ENCODE measurements at places on chromosomes 12 and 14.

- DNase-seq: no peak
These were observed 706 bp downstream of the PRMT5 start for GRCh38 chr14:22928237-22929103.

- no peak for DNase-seq
These were observed 75.1 kb downstream of the DCAF5 start for GRCh38 chr14:69077841-69078240.

DNA sequence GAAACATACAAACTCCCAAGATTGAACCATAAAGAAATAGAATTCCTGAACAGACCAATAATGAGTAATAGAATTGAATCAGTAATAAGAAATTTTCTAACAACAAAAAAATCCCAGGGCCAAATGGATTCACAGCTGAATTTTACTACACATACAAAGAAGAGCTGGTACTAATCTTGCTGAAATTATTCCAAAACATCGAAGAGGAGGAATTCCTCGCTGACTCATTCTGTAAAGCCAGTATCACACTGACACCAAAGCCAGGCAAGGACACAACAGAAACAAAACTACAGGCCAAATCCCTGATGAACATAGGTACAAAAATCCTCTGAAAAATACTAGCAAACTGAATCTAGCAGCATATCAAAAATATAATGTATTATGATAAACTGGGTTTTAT, 367.8 kb upstream of the CLEC14A start:
- DNase-seq: no peak

GRCh38 chr12:19744705-19745218, 305.5 kb downstream of the AEBP2 start:
- no peak for DNase-seq

DNA sequence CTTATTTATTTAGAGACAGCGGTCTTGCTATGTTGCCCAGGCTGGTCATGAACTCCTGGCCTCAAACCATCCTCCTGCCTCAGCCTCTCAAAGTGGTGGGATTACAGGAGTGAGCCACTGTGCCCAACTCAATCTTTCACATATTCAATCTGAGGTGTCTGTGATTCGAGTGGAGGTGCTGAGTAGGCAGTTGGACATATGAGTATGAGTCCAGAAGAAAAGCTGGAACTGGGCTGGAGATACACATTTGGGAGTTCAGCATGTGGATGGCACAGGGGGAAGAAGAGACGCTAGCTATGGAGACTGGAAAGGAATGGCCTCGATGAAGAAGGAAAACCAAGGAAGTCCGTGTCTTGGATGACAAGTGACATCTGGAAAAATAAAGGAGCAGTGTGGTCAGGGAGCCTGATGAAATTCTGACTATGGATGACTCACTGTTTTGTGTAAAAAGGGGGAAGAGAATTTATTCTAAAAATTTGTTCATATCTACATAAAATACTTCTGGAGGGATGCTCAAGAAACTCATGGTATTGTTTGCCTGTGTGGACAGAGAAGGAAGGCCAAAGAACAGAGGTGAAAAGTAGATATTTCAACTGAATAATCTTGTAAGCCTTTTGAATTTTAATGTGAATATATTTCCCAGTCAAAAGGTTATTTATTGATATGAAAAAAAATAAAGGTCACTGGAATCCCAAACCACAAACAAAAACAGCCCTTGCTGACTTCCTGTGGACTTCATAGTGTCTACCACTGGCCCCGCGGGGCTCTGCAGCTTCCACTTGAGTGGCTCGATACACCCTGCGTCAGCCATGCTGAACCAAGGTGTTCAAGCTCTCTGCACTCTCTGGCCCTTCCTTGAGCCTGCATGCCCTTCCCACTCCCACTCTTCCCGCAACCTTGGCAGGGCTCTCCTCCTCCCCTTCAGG, 8.9 kb upstream of the LTA4H start:
- DNase-seq: no peak

DNA sequence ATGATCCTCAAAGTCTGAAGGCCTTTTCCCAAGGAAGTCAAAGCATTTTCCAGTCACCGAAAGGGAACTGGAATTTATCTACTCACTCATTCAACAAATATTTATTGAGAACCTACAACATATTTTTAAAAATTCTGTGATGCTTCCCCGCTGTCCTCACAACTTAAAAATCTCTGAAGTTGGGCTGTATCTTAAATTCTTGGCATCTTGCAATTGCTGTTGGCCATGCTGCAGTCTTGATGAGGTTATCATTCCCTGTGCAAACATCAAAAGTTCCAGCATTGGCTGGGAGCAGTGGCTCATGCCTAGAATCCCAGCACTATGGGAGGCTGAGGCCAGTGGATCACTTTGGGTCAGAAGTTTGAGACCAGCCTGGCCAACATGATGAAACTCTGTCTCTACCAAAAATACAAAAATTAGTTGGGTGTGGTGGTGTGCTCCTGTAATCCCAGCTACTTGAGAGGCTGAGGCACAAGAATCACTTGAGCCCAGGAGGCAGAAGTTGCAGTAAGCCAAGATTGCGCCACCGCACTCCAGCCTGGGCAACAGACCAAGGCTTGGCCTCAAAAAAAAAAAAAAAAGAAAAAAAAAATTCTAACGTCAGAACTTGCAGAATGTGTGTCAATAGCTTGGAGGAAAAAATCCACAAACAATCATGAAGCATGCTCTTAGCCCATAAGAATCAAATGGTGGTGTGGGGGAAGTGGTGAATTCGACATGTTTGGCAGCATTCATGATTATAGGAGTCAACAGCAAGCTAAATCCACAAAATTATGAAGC, 34.9 kb downstream of the CCDC177 start:
- no peak for DNase-seq

- no peak for DNase-seq
These were observed 371.1 kb downstream of the FSCB start for GRCh38 chr14:44135972-44136371.

- DNase-seq: no peak
These were observed at the start of gene TMTC1 for GRCh38 chr12:29783773-29784666. Gene TMTC1 (minus strand): TSS chr12:29783942. CDS start chr12:29783751, 191 bp downstream.

DNA sequence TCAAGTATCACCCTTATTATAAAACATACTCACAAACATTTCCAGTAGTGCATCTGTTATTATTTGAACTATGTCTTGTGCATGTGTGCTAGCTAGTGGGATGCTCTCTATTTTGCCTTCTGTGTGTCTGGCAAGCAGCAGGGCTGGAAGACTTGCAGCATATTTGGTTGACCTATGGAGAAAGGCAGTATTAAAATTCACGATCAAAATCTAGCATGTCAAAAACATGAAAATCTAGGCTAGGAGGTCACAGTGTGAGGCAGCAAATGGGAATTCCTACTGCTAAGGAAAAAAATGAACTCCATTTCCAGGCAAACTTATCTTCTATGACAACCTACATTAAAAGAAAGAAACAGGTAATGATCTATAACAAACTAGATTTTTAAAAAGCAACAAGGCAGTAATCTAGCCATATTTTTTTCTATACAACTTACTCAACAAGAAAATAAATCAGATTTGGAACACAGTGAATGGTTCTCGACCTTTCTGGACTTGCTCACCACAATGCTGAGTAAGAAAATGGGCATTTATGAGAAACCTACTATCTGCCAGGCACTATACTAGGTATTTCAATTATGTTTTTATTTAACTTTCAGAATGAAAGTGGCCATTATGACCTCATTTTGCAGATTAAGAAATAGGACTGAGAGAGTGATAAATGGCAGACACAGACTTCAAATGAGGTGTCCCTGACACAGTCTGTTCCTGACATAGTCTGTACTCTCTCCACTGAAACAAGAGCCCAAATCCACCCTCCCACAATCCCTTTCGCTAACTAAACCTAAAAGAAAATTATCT, 96.8 kb downstream of the TXNDC16 start:
- DNase-seq: no peak

DNA sequence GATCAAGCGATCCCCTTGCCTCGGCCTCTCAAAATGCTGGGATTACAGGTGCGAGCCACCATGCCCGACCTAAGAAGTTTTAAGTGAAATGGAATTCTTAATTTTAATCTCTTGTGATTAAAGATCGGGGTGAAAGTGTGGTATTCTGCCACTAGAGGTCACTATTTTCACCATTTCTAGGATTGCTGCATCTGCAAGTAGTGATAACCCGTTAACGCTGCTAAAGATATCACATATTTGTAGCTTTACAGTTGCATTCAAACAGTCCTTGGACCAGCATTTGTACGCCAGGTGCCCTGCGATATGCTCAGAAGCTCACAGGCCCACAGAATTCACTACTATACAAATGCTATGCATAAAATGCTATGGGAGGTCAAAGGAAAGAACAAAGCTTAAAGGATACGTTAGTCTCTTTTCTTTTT, 19.3 kb downstream of the CCDC62 start:
- DNase-seq: no peak

GRCh38 chr12:118307069-118307954, 65.4 kb downstream of the TAOK3 start:
- DNase-seq: no peak

DNA sequence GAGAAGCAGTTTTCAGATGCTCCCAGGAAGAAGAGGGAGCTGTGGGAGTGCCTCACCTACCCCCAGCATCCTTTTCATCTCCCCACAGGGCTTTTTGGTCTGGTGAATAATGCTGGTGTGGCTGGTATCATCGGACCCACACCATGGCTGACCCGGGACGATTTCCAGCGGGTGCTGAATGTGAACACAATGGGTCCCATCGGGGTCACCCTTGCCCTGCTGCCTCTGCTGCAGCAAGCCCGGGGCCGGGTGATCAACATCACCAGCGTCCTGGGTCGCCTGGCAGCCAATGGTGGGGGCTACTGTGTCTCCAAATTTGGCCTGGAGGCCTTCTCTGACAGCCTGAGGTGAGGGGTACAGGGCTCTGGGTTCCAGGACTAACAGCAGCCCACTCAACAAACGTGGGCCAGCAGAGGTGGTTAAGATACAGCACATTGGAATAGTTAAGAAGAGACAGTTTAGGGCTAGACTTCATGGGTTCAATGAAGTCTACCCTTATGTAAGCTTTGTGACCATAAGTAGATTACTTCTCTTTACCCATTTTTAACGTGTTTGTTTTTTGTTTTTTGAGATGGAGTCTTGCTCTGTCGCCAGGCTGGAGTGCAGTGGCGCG, 1.5 kb downstream of the RDH5 start:
- no peak for DNase-seq

DNA sequence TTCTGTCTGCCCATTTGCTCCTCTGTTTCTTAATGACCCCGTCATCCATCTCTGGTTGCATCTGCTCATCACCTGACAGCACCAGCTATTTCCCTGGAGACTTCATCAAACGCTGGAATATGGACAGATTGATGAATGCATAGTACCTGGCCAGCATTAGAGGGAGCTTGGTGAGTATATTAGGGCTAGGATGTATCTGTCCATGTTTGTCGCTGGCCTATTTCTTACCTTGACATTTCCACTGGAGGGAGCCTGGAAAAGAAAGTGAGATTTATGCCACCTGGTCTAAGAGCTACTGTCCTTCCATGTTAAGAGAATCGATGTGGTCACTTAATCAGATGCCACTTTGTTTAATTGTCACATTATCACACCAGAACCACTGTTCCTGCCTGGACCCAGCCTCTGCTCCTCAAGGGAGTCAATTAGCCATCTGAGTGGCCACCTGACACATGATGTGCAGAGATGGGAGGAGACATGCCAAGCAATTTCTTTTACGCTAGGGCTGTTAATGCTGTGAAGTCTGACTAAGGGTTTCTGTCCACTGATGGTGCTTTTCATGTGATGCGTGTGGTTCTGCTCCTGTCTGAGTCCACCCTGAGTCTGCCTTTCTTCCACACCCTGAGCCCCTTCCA, 75.3 kb upstream of the SFSWAP start:
- DNase-seq: no peak

- no peak for DNase-seq
These were observed 15.2 kb upstream of the CSRNP2 start for GRCh38 chr12:51098611-51099010.

- DNase-seq: no peak
These were observed 14.3 kb upstream of the TMX1 start for GRCh38 chr14:51225751-51226150.

GRCh38 chr12:85468356-85469157, 188.5 kb downstream of the ALX1 start:
- DNase-seq: no peak

DNA sequence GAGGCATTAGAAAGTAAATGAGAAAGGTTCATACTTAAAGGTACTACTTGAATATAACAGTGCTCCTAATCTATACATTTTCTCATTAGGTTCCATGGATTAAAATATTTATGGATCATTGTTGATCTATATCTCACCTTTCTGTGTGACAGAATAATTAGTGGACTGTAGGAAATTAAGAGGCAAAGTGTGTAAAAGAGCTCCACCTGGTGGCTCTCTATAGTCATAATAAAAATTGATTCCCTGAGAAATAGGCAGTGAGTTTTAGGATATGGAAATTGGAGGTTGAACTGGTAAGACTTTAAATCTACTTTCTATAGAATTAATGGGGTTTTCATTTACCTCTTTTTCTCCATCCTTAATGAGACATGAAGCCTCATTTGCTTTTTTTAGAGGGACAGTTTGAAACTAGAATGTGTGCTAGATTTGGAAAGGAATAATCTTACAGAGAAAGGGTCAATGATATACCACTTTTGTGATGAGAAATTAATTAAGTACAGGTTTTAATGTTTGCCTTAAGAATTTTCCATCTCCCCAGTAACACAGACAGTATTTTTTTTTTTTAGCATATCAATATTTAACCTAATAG, 11.8 kb upstream of the DERA start:
- DNase-seq: no peak

DNA sequence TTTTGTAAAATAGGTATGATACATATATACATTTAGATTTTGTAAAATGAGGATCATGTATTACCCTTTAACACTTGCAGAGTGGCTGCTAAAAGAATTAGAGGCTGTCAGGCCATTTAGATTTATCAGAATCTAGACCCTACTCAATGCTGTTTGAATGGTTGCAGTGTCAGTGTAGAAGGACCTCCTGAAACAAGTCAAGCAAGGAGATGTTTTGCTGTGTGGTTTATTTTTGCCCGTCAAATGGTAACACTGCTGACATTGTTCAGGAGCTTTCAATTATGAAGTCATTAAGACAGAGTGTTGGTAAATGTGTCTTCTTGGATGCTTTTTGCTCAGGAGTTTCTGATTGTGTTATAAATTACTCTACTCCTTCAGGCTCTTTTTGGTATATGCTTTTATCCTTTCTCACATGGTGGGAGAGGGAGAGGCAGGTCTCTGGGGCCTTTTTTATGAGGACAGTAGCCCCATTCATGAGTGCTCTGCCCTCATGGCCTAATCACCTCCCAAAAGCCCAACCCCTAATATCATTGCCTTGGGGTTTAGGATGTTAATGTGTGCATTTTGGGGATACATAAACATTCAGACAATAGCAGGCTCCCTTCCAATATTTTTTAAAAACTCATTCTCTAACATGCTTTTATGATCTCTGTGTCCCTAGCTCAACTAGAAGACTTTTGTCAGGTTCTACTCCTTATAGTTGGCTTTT, 16.5 kb downstream of the EID3 start:
- DNase-seq: no peak
